HEK293T (cell line): ENCODE measurements at places on chromosomes 5 and 9.

DNA sequence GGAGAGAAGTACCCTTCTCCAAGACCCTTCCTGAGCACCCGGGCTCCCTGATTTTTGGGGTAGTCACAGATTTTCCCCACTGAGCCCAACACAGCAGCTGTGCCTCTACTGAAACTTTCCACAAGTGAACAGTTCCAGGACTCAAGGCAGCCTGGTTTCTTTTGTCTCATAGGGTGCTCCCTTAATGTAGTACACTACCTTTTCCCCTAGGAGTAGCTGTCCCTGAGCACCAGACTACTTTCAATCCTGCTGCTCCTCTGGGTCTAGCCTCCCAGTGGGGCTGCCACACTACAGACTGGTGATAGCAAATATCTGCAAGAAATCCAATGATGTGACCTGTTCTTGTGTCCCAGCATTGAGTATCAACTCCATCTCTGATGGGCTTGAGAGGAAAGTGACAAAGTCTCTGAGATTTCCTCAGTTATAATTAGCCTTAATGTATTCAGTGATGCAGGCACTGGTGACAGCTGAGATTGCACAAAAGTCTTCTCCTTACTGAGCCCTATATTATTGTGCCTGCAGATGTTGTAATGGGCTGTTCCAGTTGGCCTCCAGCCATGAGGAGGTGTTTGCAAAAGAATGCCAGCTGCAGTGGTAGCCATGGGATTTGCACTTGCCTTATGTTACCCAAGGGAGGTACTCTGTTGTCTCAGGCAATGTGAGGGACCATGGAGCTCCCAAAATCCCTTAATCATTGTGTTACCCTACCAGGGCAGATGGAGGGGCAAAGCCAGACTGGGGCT is 1802.5 kb downstream of the EFNA5 start:
- DNase-seq = no peak

DNA sequence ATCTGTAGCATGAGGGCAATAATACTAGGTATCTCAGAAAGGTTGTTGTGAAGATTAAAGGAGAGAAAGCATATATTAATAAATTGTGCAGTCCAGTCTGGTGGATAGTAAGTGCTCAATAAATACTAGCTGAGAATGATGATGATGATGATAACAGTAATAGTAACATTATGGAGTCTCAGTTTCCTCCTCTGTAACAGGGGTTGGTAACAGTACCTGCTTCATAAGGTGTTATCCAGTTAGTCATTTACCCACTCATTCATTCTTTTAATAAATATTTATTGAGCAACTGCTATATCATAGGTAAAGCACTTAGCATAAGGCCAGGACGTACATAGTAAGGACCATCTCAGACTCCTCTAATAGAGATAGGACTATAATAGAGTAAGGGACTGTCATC is 7.6 kb downstream of the SLC6A7 start:
- no peak for DNase-seq

DNA sequence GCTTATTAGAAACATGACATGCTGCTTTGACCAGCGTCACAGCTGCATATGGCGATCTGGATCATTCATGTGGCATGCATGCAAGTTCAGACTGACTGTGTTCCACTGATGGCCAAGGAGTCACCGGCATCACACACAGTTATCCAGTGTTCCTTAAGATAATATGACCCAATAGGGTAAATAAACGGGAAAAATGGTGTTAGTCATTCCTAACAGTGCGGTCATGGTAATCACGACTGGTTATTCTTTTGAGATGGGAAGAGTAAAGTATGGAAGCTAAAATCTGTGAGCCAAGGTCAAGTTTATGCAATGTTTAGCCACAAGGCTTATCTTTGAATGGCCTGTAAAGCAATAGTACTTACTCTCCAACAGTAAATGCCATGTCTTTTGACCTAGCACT is 29.3 kb upstream of the LVRN start:
- DNase-seq = no peak

GRCh38 chr5:42970636-42971559 is 69.2 kb downstream of the ANXA2R start:
- no peak for DNase-seq

GRCh38 chr9:127277099-127277498 is 12.5 kb downstream of the GARNL3 start:
- DNase-seq = no peak

GRCh38 chr5:160419458-160420330 is 813 bp upstream of the SLU7 start:
- no peak for DNase-seq

DNA sequence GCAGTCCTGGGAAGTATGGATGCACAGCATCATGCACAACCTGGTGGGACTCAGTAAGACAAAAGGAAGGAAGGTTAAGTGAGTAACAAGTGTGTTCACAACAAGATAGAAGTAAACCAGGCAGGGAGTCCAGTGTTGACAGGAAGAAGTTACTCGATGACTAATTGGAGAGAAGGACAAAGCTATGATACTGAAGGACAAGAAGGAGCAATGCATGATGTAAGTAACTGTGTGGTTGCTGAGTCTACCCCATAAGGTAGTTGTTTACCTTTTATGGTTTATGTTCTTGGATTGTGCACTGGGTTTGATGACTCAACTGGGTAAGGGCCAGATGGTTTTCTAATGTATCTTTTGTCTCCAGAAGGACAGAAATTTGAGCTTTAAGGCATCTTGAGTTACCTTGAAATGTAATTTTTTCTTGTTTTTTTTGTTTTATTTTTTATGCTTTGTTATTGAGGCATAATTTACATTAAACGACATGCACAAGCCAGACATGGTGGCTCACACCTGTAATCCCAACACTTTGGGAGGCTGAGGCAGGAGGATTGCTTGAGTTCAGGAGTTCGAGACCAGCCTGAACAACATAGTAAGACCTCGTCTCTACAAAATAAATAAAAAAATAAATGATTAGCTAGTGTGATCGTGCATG is 89.2 kb upstream of the CAST start:
- DNase-seq = no peak
